ENCODE measurements at places on chromosomes 3 and 15.

DNA sequence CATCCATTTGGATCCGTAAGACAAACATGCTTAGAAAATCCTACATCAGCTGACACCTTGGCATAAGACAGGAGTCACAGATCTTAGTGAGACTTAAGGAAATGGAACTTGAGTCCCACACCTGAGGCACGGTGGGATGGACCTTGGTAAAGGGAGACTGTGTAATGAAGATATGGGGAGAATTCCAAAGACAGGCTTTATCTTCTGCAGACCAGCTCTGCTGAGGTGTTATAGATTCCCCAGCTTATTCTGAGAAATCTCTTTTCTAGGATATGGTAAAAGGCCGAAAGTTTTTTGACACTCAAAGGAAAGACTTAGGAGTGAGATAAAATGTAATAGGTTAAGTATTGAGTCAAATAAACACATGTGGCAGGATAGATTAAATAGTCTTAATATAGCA lies 8.3 kb upstream of the MTMR10 start:
- DNase-seq = no peak

DNA sequence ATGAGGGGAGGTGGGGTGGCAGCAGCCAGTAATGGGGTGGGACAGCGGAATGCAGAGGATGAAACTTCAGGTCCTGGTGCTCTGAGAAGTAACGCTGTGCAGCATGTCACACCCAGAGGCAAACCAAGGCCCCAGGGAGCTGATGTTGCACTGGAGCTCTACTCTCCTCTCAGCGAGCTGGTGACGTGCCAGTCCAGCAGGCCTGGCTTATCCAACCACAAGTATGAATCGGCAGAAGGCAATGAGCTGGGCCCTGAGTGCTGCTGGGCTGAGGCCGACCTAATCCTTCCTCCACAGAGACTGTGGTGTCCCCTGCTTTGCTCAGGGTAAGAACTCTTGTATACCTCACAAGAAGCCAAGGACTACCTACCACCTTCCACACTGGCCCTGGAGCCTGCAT lies 30.5 kb downstream of the CD86 start:
- no peak for DNase-seq

DNA sequence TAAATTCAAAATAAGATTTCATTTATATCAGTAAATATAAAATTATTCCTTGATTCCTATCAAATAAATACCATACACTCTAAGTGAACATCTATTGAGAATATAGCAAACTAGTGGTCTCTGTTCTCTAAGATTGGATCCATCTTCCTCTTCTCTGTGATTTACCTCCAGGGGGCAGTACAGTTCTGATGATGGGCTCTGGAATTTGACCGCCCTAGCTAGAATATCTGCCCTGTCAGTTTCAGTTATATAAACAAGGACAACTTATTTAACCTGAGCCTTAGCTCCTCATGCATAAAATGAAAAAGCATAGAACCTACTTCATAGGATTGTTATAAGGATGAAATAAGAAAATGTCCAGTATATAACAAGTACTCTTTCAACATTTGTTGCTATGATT lies 171.1 kb upstream of the CCDC54 start:
- DNase-seq = no peak

DNA sequence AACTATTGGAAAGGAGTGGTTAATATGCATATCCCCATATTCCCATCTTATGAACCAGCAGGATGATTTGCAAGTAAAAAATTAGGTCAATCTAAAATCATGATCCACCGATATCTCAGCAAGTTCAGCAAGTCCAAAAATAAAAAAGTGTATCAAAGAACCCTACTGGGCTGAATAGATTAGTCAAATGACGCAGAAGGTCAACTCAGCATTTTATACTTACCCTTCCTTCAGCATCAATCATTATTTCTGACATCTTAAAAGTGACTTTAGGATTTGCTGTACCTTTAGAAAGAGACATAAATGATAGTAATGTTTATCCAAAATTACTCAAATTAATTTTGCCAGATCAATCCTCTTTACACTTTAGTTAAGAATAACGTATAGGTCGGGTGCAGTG lies 32.6 kb downstream of the DPP8 start:
- DNase-seq = no peak

DNA sequence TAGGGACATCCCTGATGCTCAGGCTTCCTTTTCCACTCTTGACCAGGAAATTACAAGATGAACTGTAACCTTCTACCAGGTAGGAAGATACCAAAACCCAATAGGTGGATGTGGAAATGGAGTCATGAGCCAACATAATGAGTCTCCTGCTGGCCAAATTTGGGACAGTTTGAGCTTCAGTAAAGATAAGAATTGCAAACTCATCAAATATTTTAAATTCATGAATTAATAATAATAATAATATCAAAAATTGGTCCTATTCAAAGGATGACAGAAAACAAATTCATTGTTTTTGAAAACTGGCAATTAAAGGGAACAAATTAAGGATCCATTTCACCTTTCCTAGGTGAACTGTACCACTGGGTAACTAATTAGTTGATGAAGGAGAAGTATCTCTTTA lies 309.7 kb downstream of the NEK10 start:
- no peak for DNase-seq

DNA sequence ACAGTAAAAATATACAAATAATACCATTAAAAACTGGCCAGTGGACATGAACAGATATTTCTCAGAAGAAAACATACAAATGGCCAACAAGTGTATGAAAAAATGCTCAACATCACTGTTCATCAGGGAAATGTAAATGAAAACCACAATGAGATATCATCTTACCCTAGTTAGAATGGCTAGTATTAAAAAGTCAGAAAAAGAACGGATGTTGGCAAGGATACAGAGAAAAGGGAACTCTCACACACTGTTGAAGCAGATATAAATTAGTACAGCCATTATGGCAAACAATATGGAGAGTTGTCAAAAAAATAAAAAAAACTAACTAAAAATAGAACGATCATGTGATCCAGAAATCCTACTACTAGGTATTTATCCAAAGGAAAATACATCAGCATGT lies 222.7 kb upstream of the NAALADL2 start:
- no peak for DNase-seq

DNA sequence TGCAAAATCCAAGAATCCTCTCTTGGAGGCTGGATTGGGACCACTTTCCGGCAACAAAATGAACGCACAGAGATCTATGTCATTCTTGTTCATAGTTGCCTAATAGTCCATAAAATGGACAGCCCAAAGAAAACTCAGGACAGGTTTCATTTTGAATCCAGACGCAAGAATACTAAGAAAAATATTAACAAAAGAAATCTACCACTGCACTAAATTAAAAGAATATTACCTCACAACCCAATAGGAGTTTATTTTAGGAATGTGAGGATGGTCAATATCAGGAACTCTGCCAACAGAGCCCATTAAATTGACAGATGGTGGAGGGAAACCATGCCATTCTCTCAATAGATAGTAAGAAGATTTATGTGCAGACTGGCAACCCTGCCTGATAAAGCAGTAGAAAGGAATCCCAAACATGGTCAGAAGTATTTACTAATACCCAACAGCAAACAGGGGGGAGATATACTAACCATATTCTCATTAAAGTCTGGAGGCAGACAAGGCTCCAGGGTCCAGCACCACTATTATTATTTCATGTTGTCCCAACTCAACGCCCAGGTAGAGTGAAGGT lies 127.6 kb downstream of the SMAD6 start:
- no peak for DNase-seq

GRCh38 chr3:131546441-131546840 lies 43.7 kb upstream of the MRPL3 start:
- DNase-seq = no peak

GRCh38 chr3:105253225-105253624 lies 113.5 kb upstream of the ALCAM start:
- no peak for DNase-seq

DNA sequence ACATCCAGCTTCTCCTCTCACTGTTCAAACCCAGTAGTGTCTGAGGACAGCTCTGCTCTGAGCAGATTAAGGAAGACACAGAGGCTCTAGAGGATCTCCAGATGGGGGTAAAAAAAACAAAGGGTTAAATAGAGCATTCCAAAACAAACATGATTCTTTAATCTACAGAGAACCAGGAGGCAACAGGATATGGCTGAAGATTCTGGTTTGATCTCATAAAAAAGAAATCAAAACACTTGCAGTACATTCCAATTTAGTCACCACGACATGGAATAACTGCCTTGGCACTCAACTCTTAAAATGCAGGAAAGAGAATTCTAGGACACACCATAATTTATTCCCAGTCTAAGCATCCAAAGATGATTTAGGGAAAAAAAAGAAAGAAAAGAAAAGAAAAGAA lies 32.0 kb downstream of the TM4SF4 start:
- no peak for DNase-seq

DNA sequence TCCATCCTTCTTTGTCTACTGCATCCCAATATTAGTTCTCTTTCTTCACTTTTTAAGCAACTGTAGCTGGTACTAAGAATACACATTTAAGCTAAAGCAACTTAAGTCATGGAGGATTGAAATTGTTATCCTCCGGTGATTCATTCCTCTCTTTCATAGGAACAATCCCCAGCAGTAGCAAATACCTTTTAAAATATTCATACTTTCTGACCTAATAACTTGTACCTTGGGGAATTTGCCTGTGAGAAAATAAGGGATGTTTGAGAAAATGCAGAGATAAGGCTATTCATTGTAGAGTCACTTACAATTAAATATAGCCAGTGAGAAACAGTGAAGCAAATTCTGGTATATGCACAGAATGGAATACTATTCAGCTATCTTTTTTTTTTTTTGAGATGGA lies 66.0 kb downstream of the VPS13C start:
- no peak for DNase-seq

DNA sequence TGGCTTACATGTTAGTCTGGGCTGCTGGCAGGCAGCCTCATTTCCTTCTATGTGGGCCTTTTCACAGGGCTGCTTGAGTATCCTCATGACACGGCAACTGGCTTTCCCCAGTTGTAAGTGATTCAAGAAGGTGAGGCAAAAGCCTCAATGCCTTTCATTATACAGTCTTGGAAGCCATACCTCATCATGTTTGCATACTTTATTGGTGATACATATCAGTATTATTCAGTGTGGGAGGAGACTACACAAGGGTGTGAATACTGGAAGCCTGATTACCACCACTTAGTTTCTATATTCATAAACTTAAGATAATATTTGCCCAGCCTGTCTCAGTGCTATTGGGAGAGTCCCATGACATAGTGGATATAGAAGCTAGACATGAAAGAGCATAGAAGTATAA lies 346.8 kb downstream of the SOX2 start:
- DNase-seq = no peak

GRCh38 chr15:28919201-28919635 lies 33.4 kb downstream of the APBA2 start:
- DNase-seq = no peak

DNA sequence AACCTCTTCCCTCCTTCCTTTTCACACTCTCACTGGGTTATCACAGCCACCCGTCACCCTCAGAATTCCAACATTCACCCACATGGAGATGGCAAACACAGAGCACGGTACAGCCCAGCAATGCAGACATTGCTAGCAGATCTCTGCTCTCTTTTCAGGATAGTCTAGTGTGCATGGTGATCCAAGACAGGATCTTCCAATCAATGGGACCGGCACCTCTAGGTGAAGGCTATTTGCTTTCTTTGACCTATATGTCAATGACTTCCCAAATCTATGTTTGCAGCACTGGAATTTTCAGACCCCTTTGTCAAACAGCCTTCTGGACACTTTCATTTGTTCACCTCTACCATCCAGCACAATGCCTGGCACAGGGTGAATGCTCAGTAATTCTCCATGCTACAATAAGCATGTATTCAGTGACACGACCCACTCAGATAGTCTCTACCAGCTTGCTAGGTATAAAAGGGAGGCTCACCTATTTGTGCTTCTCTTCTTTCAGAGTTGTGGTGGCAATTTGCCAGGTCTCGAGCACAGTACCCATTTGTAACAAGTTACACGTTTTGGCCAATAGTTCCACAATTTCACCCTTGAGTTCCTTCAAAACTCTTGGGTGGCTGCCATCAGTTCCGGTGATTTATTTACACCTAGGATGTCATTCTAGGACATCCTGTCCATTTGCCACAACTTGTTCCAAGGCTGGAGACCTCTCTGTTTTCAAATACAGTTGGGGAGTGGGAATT lies 279.1 kb upstream of the ICE2 start:
- no peak for DNase-seq

GRCh38 chr3:4908433-4909156 lies 70.6 kb upstream of the BHLHE40 start:
- no peak for DNase-seq

- no peak for DNase-seq
Measured at GRCh38 chr3:43773273-43774094, 82.7 kb downstream of the ABHD5 start.

DNA sequence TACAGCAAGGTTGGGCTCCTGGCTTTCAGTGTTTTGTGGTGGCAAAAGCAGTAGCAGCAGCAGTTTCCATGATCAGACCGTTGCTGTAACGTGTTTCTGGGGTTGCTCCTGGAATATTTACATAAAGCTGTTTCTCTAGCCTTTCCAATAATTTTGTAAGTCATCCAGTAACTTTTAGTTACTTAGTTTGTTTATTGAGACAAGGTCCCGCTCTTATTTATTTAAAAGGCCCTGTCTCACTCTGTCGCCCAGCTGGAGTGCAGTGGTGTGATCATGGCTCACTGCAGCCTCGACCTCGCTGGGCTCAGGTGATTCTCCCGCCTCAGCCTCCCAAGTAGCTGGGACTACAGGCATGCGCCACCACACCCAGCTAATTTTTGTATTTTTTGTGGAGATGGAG lies 8.8 kb upstream of the MYO5A start:
- DNase-seq = no peak

DNA sequence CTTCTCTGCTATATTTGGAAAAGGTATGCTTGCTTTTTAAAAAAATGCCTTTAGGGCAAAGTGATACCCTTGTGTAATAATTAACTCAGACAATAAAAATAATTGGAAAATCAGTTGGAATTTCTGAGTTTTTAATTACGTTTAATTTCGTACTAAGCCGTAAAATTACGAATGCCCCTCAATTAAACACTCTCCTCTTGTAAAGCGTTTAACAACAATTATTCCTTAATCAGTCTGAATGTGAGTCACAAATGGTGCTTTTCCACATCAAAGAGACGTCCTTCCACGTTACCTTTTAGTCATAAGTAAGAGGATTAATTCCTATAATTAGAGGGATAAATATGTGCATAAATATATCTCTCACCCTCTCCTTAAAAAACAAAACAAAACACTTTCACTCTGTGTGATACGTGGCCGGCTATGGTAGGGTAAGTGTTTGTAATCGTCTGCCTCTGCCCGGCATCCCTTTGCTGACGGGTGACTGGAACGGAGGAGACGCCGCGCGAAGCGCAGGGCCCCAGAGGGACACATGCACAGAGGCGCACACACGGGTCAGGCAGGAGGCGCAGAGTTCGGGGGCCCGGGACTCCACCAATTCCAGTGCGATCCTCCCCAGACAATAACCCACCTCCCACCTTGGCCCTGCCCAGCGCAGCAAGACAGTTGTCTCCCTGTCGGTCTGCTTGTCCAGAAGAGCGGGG lies 9.7 kb upstream of the MEIS2 start:
- no peak for DNase-seq

- no peak for DNase-seq
Measured at GRCh38 chr15:63049783-63050371, 7.3 kb downstream of the TPM1 start.

Measured in T-helper 9 cell (primary cell).